ENCODE measurements at places on chromosomes 16 and 17.

DNA sequence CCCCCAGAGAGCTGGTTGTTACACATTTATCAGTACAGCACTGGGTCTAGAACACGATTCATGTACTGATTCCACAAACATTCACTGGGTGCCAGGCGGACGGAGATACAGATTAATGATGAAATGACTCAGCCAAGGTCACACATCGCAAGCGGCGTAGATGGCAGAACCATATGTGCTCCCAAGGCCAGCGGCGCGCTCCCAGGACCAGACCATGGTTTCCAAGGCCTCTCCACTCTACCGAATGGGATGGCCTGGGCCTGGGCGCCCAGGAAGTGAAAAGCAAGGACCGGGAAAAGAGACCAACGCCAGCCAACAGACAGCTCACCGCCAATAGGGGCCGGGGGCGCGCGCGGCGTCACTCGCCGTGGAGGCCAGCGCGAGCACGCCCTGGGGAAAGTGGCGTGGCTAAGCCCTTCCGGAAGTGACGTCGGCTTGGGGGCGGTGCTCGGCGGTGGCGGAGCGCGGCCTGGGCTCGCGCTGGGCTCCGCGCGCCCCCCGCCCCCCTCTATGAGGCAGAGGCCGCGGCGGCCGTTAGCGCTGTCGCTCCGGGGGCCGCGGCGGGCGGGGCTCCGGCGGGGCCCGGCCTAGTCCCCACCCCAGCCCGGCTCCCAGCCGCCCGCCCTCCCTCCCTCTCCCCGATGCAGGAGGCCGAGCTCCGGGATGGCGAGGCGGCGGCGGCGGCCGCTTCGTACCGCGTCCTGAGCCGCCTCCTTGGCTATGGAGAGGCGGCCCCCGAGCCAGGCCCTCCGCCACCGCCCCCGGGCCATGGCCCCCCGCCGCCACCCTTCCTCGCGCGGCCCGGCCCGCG lies at the start of gene SOCS7:
Gene SOCS7, plus strand, starts transcription at position 433 of the 811 bp plus-strand sequence. Its CDS starts 209 bp downstream, at position 642.
- DNase-seq: peak; percentile 92

DNA sequence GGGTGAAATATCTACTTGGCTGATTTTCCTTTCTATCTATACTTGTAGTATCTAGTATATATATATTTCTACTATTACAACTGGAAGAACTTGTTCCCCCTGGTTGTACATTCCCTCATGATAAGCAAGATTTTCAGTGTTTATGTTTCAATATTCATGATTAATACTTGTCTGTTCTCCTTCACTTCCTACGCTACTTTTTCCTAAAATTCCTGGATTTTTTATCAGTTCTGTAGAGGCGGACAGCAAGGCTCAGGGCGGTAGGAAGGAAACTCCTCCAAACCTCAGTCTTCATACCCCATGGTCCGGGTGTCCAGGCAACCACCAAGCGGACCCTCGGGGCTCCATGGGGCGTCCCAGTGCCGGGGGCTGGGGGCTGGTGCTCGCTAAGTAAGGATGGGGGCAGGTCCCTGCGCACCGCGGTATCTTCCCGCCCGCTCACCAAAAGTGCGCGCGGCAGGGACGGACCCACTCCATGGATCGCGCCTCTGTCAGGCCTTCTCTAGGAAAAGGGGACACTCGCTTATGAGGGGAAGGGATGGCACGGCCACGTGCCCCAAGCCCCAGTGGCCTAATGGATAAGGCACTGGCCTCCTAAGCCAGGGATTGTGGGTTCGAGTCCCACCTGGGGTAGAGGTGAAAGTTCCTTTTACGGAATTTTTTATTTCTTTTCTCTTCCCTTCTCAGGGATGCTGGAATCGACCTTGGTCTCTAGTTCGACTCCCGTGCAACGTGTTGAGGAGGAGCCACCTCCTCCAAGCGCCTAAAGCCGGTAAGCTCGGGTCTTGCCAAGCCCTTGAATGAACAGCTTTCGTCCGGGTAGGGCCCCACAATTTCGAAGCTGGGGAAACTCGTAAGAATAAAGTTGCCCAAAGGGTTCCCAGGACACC lies 13.2 kb downstream of the ATP5PD start:
- peak; percentile 84 for DNase-seq

DNA sequence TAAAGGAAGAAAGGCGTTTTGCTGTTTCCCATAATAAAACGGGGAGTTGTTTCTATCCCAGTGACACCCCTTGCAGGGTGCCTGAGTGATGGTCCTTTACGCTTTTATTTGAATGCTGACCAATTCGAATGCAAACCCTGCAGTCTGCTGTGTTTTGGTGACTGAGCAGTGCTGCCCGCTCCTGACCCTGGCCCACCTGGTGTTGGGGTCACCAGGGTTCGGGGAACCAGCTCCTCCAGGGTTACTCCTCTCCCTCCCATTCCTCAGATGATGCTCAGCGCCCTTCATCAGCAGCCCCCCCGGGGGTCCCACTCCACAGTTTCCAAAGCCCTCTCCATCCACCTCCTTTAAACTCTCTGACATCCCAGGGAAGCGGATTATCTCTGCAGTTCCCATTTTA lies 6.0 kb downstream of the CA4 start:
- DNase-seq: no peak

GRCh38 chr16:13105427-13105826 lies 204.0 kb downstream of the SHISA9 start:
- no peak for DNase-seq
